ENCODE measurements at places on chromosomes 3 and 15.
A peak's percentile ranks its signal among the peaks of the same experiment; 100 is the strongest.

DNA sequence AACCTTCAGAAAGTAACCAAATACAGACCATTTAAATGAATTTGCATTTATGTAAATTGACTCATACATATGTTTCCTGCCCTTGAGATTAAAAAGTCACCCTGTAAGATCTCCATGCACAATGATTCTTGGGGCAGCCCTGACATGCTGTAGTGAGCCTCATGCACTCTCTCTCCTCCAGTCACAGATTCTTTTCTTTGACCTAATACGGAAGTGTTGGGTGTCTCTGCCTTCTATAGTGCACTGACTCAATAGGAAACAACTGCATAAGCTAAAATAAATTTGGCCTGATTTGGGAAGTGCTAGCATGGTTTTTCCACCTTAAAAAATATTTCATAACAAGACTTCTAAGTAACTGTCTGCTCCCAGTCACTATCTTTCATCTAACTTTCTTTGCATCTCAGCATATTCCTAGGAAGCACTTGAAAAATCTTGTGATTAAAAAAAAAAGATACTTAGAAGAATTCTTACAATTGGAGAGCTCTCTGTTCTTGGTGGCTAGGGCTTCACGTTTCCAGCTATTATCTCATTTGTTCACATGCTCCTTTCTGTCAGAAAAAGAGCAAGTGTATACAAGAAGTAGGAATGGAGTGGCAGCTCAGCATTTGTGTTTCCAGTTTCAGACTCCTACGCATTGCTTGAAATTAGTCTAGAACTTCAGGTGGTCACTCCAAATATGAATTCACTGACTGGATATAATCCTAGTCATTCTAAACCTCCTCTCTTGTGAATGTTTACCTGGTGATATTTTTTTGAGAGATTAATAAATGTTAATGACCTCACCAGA lies 207.9 kb upstream of the COL8A1 start:
- DNase-seq = no peak

- DNase-seq = no peak
These were observed 19.1 kb downstream of the KLF15 start for GRCh38 chr3:126337980-126338651.

GRCh38 chr15:79657722-79658121 lies 225.6 kb downstream of the MINAR1 start:
- DNase-seq = no peak

GRCh38 chr3:108838436-108838835 lies 15.8 kb downstream of the TRAT1 start:
- no peak for DNase-seq

- DNase-seq = no peak
These were observed 36.1 kb downstream of the PTH1R start for GRCh38 chr3:46913644-46914043.

DNA sequence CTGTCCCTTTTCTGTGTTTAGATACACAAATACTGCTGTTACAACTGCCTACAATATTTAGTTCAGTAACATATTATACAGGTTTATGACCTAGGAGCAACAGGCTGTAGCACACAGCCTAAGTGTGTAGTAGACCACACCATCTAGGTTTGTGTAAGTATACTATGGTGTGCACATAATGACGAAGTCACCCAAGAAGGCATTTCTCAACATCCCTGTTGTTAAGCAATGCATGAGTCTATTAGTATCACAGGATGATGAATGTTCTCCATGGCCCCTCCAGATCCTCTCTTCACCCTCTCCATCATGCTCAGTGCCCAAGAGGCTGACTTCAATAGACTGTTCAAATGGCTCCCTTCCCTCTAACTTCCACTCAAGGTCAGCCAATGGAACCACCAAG lies 14.6 kb upstream of the SEC62 start:
- DNase-seq = no peak

DNA sequence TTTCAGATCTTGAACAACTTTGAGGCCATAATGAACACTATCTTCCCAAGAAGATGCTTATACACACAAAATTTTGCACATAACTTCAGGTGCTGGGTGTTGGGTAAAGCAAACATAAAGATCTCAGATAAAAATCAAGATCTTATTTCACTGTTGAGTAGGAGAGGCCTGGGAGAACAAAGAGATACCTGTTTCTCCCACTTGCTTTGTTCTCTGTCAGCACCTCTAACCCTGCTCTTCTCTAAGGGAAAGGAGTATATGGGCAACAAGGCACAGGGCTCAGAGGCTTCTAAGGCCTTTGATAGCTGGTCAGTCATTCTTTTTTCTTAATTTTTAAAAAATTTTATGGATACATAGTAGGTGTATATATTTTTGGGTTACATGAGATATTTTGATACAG lies 3.6 kb upstream of the GK5 start:
- no peak for DNase-seq

DNA sequence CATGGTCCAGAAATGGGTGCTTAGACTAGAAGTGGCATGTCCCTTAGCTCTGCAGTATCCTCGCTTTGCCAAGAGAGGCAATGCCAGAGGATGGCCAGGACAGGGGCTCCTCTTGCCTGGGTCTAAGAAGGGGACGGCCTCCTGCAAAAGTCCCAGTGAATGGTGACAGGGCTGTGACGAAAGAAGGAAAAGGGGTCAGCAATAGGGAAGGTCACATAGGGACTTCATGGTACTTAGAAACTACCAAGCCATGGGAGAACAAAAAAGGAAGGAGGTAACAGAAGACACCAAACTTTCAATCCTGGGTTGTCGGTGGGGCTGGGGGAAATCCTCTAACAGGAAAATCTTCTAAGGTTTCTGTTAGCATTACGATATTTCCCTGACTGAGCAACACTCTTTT lies 36.2 kb upstream of the ATOSA start:
- no peak for DNase-seq

DNA sequence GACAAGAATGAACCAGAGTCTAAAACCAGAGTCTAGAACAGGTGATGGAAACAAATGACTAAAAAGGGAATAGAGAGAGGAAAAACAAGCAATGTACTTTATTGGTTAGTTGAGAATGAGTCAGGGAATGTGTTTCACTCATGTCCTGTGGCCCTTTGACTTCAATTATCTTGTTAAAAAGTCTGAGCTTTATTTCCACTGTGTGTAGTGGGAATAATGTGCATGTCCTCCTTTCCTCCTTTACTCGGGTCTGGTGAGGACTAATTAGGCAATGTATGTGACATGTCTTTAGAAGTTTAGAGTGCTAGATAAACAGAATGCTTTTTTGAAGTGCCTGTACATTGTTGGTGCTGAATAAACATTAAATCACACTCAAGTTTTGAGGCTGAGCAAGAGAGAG lies 21.3 kb downstream of the LSAMP start:
- DNase-seq = no peak

- DNase-seq = peak; percentile 21
These were observed 4.8 kb downstream of the UBE2E1 start for GRCh38 chr3:23810343-23811184.

GRCh38 chr3:165523801-165524200 lies 313.4 kb downstream of the BCHE start:
- DNase-seq = no peak

GRCh38 chr3:194369522-194370279 lies at the start of gene LRRC15:
TSS of gene LRRC15 (minus strand) at chr3:194369743. CDS start at chr3:194361043, 8,700 bp downstream.
- no peak for DNase-seq

DNA sequence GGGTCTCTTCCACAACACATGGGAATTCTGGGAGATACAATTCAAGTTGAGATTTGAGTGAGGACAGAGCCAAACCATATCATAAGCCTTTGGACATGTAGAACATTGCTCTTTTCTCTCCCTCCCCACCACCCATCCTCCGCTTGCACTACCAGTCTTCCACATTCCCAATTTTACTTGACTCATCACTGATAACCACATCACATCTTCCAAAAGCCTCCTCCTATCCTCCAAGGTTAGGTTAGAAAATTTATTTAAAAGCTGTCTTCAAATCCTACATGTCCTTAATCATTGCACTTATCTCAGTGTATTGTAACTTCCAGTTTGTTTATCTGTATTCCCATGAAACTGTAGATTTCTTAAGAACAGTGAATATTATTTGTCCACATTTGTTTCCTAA lies 10.4 kb downstream of the ZBED2 start:
- no peak for DNase-seq

DNA sequence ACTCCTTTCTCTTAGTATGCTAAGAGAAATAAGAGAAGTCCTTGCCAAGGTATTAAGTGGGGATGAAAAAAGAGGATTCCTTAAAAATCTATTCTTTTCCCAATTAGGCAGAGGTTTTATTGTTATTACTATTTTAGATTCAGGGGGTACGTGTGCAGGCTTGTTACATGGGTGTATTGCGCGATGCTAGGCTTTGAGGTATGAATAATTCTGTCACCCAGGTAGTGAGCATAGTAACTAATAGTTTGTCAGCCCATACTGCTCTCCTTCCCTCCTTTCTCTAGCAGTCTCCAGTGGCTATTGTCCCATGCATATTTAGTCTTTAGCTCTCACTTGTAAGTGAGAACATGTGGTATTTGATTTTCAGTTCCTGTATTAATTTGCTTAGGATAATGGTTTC lies 83.9 kb downstream of the LEKR1 start:
- DNase-seq = no peak

GRCh38 chr3:22419261-22419660 lies 668.3 kb upstream of the ZNF385D start:
- DNase-seq = no peak

- no peak for DNase-seq
These were observed 59.8 kb downstream of the GLDN start for GRCh38 chr15:51401051-51401780.

GRCh38 chr3:167936019-167936418 lies 159.7 kb downstream of the GOLIM4 start:
- no peak for DNase-seq

GRCh38 chr3:111473550-111473949 lies 68.4 kb upstream of the CD96 start:
- no peak for DNase-seq

- no peak for DNase-seq
These were observed 4.2 kb downstream of the TBC1D23 start for GRCh38 chr3:100265016-100265415.

DNA sequence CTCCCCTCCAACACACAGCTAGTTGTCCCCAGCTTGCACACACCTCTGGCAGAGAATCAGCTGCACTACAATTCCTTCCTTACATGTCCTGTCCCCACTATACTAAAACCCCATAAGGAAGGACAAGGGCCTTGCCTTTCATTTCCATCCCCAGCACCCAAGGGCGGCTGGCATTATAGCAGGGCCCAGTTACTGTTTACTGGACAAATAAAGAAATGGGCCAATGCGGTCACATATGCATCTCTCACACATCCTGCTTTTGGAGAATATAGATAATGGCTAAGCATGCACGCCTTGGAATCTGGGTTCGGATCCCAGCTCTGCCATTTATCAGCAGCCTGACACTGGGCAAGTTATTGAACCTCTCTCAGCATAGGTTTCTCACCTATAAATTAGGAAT lies 99.1 kb downstream of the DAPK2 start:
- DNase-seq = no peak

DNA sequence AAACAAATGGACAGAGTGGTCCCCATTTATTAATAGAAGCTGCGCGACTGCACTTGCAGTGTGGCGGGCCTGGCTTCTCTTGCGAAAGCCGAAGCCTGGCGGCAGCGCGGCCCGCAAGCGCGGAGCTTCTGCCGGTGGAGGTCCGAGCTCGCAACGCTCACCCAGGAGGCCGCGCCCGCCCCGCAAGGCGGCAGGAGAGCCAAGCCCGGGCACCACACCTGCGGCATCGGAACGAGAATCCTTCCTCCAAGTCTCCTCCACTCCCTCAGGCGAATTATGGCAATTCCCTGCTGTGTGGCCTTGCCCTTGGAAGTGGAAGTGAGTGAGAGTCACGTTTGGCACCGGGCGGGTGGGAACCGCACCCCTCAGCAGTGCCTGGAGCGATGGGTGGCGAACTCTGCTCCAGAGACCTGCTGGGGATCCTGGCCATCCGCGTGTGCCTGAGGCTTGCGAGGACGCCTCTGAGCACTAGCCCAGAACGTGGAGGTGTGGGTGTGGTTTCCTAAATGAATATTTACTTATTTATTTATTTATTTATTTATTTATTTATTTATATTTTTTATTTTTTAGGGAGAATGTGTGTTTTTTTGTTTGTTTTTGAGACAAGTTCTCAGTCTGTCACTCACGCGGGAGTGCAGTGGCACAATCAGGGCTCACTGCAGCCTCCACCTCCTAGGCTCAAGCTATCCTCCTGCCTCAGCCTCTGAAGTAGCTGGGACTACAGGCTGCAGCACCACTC lies 133.7 kb upstream of the UBE2E1 start:
- no peak for DNase-seq

DNA sequence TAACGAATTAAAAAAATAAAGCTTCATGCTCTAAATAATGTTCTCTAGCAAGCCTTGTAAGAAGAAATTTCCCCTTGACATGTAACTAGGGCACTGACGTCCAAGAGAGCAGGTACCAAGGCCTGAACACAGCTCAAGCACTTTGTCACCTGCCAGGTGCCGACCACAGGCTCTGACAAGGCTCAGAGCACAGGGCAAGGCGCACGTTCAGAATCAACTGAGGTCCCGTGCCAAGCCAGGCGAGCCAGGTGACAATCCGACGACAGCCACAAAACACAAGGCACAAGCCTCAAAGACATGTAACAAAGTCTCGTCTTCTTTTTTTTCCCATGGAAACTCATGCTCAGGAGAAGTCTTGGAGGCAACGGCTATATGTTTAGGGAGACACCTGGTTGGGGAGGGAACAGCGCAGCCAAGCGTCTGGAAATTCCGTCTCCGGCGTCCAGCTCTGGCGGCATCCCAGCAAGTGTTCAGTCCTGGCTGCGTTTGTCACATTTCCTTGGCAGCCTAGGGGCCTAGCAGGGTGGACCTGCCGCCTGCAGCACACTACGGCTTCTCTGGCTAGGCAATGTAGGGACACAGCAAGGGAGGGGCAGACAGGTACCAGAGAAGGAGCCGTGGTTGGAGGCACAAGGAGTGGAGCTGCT lies 76.7 kb downstream of the ADAMTS17 start:
- DNase-seq = no peak

GRCh38 chr3:73364517-73364916 lies 260.2 kb downstream of the PDZRN3 start:
- no peak for DNase-seq

GRCh38 chr15:96470681-96471310 lies 140.3 kb downstream of the NR2F2 start:
- DNase-seq = no peak

- no peak for DNase-seq
These were observed 4.1 kb downstream of the TF start for GRCh38 chr3:133750259-133750656.

- no peak for DNase-seq
These were observed 32.2 kb upstream of the KLHL25 start for GRCh38 chr15:85826756-85827515.

- DNase-seq = no peak
These were observed 8.6 kb upstream of the STX19 start for GRCh38 chr3:94036909-94037507.

DNA sequence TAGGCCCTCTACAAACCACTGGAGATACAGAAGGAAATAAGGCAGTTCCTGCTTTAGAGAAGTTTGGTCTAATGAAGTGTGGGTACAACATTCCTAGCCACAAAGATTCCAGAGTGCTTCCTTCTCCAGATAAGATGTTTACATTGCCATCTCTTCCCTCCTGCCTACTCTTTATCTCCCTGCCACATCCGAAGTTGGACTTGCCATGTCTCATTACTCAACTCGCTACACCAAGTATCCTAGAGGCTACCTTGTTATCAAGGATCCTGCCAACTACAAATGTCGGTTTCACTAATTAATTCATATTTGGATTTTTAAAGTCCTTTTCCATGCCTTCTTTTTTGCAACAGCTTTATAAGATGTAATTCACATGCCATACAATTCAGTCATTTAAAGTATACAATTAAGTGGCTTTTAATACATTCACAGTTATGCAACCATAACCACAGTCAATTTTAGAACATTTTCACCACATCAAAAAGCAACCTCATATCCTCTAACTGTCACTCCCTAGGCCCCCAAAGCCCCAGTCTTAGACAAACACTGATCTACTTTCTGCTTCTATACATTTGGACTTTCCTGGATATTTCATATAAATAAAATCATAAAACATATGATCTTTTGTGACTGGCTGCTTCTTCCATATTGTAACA lies 53.7 kb upstream of the CSTA start:
- DNase-seq = no peak
